ENCODE measurements at places on chromosomes 2 and 18.
A peak's percentile ranks its signal among the peaks of the same experiment; 100 is the strongest.

GRCh38 chr18:13562494-13563029, 163.8 kb downstream of the FAM210A start:
- DNase-seq, result peak; percentile 19

- DNase-seq, result no peak
Measured at GRCh38 chr18:54396760-54397159, 39.1 kb downstream of the C18orf54 start.

GRCh38 chr2:237532160-237532559, 34.2 kb upstream of the PRLH start:
- DNase-seq, result no peak

GRCh38 chr2:199469514-199470360, 12.0 kb upstream of the SATB2 start:
- no peak for DNase-seq

DNA sequence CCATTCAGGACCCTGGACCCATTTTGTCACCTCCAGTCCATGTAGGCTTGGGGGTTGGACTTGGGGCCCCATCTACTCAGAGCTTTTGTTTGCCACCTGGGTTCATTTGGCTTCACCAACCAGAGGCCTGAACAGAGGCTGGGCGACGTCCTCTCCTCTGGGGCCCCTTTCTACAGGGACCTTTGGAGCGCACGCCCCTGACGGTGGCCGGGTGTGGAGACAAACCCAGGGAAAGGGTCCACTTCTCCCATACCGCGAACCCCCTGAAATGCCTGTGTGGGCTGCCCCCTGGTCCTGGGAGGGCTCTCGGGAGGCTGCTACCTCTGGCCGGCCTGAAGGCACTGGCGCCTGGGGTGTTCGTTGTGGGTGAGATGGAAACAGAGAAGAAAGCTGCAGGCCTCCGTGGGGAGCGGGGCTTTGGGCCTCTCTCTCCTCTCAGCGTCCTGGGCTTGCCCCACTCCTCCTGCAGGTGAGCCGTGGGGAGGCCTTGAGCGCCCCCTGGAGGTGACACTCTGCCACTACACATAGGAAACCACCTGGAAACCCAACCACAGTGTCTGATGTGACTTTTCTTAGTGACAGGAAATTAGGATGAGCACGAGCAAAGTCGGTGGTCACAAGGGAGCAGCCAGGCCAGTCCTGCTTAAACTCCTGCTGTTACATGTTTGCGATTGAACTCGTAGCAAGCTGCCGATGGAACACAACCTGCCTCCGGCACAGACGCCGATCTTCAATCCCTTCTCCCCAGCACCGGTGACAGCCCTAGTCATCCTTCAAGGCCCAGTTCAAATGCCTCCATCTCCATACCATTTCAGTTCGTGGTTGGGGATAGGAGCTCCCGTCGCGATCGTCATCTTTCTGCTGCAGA, 12.0 kb upstream of the NTSR2 start:
- no peak for DNase-seq

- no peak for DNase-seq
Measured at GRCh38 chr2:120729406-120730399, 6.0 kb upstream of the GLI2 start.

- no peak for DNase-seq
Measured at GRCh38 chr2:72340665-72341064, 193.0 kb upstream of the CYP26B1 start.

- no peak for DNase-seq
Measured at GRCh38 chr2:6749962-6750361, 115.7 kb downstream of the CMPK2 start.

DNA sequence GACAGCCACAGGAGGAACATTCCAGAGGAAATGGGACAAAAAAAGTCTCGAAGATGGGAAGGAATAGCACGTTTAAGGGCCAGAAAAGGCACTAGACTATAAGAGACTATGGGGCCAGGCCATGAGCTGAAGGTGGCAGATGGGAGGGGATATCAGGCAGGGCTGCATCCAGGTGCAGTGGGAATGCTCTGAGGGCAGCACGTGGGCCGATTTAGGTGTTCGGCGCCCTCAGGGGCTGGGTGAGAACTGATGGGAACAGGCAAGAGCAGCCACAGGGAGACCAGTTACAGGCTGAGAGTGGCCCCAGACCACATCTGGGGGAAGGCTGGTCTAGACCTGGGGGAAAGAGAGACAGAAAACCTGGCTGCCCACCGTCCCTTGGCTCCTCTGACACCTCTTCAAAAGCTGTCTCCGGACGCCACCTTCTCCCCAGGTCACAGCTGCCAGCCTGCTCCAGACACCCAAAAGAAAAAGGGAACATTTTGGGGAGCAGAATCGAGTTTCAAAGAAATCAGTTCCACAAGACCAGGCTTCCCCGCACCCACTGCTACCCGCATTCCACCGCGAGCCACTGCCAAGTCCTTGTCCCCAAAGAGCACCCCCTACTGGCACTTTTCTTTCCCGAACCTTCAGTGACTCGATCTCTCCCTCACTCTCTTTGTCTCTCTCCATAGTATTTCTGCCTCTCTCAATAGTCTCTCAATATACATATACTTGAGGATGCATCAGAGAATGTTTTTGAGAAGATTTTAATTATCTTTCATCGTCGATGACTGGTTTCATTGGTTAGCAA, 190.1 kb upstream of the AGAP1 start:
- DNase-seq, result no peak

DNA sequence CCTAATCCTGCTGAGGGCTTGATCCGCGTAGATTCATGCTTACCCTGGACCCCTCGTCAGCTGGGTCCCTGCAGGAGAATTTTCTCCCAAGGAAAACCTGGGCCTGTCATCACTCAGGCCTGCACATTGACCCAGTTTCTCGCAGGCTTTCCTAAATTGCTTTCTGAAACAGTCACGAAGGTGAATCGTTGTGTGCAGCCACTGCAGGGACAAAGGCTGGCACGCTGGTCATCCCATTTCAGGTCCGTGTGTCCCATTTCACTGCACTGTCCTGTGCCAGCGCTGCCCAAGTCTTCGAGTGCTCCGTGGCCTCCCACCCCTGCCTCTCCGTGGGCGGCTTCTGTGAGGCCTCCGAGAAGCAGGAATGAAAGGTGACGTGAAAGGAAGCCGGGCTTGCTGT, 62.8 kb upstream of the YWHAQ start:
- DNase-seq, result no peak

- DNase-seq, result no peak
Measured at GRCh38 chr2:72971036-72971435, 53.7 kb downstream of the EMX1 start.

DNA sequence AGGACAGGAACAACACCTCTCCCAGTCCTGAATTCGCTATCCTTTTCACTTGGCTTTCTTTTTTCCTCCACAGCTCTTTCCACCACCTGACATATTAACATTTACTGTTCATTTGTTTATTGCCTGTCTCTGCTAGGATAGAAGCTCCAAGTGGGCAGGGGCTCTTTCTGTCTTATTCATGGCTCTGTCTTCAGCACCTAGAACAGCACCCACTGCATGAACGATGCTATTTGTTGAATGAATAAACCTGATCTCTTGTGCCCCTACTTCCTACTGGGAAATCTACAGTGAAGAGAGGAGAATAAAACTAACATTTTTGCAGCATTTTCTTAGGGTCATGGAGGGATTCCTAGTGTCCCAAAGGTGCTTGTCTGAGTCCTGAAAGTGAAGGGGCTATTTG, 24.4 kb upstream of the GAREM2 start:
- DNase-seq, result no peak

DNA sequence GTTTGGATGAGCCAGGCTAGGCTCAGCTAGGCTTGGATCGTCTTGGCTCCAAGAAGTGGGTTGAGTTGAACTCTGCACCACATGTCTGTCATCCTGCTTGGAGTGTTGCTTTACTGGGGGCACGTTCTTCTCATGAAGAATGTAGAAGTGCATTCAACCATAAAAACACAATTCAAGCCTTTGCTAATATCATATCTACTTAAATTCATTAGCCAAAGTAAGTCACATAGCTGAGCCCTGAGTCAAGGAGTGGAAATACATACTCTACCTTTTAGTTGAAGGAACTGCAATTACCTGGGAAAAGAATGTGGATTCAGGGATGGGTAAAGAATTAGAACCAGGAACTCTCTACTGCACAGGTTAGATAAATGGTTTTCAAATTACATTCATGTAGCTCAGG, 360.4 kb upstream of the KCNH7 start:
- no peak for DNase-seq

- DNase-seq, result no peak
Measured at GRCh38 chr2:33275689-33276444, 200.6 kb upstream of the RASGRP3 start.

DNA sequence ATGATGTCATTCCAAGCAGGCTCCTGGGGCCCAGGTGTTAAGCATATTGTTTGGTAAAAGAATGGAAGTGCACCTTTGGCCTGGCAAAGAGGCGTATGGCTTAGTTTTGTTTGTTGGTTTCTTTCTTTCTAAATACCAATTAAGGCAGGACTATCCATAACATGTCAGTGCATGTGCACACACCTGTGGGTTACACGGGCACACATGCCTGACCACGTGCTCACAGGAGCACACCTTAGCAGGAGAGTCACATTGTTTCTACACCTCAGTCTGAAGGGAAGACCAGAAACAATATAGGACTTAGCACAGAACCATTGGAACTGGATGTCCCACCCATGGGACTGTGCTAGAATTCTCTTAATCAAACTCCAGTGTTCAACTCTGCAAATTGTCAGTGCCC, 127.8 kb downstream of the FBXO15 start:
- no peak for DNase-seq

DNA sequence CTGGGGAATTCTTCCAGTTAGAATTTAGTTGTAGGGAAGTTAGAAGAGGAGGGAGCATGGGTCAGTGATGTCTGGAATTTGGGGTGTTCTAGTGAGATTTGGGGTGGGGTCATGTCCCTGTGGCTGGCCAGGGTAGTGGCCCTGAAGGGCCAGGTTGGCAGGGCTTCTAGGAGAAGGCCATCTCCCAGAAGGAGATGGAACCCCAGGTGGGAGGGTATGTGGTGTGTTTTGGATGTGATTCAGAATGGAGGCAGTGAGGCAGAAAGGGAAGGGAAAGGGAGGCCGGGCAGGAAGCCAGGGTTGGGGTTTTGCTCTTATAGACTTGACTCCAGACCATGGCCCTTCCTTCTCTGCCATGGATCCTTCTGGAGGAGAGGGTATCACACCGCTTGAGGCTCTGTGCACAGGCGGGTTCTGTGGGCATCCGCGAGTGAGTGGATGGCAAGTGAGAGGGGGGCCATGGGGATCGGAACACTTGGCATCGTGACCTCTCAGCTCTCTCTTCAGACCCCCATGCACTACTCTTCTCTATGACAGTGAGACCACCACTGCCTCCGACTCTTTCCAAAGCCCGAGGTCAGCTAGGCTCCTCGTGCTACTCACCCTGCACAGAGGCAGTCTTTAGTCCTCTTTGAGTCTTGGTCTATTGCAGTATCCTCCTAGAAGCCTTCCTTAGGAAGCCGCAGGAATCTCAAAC, 7.3 kb downstream of the GREB1 start:
- DNase-seq, result no peak

- DNase-seq, result no peak
Measured at GRCh38 chr2:238710787-238711186, 137.1 kb upstream of the TWIST2 start.

DNA sequence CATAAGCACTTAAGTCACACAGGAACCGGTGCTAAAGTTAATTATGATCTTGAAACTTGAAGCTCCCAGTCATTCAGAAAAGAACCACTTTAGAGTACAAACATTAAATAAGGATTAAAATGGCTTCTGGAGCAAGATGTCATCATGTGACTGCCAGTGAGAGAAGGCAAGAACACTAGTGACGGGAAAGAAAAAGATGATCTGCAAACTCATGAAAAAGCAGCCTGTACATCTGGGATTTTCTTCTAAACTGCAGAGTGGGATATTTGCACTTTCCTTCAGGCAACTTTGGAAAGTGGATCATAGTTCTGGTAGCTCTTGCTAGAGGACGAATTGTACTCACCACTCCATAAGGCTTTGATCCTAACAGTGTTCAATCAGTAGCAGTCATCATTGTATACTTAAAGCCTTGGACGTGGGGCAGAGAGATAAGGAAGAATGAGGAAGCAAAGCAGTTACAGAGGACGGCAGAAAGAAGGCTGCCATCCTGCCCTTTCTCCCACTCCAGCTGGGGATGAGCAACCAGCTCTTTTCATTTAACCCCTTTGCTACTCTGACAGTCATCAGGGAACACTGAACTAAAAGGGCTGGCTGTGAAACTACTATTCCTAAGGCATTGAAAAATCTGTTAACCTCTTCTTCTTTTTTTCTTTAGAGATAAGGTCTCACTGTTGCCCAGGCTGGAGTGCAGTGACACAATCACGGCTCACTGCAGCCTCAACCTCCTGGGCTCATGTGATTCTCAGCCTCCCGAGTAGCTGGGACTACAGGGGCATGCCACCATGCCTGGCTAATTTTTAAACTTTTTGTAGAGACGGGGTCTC, 18.1 kb downstream of the ABHD3 start:
- DNase-seq, result no peak

GRCh38 chr2:143177096-143177786, 48.0 kb downstream of the ARHGAP15 start:
- no peak for DNase-seq

GRCh38 chr18:55559739-55560138, 28.3 kb downstream of the TCF4 start:
- no peak for DNase-seq

DNA sequence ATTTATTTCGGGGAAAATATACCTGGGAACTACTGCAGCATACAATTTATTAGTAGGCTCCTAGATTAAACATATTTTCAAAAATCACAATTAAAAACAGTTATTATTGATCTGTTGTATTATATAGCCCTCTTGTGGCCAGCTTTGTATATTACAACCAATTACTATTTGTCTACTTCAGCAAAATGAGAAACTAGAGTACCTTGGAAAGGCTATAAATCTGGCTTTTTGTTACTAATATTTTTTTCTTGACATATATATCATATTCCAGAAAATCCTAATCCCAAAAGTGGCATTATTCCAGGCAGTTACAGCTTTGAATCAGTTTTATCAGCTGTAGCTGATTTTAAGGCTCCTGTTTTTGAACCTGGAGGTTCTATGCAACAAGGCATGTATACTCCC, 101.2 kb downstream of the UBR3 start:
- DNase-seq, result no peak

GRCh38 chr18:3388980-3389379, 61.0 kb upstream of the TGIF1 start:
- no peak for DNase-seq

DNA sequence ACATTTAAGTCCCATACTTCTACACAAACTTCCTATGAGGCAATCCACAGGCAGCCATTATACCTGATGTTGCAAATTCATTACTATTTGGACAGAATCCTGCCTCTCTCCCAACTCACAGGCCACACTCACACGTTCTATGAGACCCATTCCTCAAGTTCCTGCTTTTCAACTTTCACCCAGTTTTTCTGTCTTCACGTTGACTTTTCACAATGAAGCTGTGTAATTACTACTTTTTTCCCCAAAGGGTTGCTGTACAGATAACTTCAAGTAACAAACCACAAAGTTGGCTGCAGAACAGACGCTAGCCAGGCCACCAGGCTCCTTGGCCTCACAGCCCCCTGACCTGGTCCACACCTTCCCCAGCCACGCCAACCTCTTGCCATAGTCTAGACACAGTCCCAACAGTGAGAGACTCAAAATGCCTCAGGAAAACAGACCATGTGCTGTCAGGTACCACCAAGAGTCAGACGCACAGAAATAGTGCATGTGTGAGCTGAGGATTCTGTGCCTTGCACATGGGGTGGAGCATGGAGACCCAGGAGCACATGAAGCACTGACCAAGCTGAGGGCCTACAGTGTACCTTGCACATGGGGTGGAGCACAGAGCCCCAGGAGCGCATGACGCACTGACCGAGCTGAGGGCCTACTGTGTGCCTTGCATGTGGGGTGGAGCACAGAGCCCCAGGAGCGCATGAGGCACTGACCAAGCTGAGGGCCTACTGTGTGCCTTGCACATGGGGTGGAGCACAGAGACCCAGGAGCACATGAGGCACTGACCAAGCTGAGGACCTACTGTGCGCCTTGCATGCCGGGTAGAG, 61.0 kb downstream of the EIPR1 start:
- no peak for DNase-seq
